Inflammatory macrophage treated with lipopolysaccharide for 4 hours (primary cell): ENCODE measurements at places on chromosomes 6 and 20.

GRCh38 chr6:122631571-122632249 lies 21.5 kb downstream of the PKIB start:
- DNase-seq = no peak

GRCh38 chr20:44967207-44967807 lies 995 bp downstream of the STK4 start:
- DNase-seq = peak; percentile 77

DNA sequence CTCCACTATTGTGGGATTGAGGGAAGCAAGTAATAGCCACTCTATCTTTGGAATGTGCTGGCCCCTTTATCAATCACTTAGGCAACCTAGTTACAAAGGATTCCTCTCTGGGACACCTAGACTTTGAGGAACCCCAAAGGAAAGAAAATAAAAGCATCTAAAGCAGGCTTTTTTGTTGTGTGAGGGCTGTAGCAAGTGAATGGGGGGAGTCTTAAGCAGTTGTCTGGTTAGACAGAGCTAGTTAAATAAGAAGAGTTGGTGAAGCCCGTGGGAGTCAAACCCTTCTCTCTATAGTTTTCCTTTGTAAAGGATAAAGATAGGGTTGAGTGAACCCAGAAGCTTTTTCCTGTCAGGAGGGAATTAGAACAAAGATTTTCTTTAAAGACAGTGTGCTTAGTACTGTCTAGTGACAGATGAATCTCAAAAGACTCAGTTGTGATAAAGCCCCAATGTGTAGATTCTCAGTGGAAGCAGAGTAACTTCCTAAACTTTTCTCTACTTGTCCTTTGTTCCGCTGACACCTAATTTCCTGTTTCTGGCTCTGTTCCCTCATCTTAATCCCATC lies 63.3 kb downstream of the HDGFL1 start:
- DNase-seq = no peak

DNA sequence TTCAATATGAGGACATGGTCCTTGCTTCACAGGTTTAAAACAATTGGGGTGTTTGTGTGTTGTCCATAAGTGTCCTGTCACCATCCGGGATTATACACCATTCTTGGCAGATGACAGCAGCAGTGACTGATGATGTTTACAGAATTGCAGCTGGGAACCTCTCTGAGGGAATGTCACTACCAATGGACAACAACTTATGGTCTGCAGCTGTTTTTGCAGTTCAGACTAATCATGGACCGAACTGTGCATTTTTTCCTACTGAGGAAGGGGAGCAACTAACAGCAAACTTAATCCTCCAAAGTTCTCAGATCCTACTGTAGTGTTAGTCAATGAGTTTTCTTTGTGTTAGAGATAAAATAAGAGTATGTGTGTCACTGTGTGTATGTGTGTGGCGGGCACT lies 26.0 kb downstream of the FAM229B start:
- no peak for DNase-seq

GRCh38 chr6:17536586-17536985 lies 63.5 kb upstream of the FAM8A1 start:
- no peak for DNase-seq

- DNase-seq = no peak
Measured at GRCh38 chr6:151307501-151307900, 67.7 kb downstream of the AKAP12 start.

DNA sequence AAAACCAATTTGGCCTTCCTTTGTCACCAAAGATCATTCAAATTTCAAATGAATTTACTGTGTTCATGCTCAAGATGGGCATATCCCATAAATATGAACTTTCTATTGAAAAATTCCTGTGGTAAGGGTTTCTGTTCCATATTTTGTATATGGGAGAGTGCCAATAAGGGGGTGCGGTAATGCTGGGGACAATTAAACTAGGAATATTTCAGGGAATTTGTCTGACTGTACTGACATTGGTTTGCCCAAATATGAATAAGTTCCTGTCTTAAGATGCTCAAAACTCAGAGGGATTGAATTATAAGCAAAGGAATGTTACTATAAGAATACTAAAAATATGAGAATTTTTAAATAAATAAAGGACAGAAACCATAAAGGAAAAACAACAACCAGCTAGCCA lies 553.0 kb upstream of the MARCKS start:
- no peak for DNase-seq
